ENCODE measurements at places on chromosomes 1 and 21.

DNA sequence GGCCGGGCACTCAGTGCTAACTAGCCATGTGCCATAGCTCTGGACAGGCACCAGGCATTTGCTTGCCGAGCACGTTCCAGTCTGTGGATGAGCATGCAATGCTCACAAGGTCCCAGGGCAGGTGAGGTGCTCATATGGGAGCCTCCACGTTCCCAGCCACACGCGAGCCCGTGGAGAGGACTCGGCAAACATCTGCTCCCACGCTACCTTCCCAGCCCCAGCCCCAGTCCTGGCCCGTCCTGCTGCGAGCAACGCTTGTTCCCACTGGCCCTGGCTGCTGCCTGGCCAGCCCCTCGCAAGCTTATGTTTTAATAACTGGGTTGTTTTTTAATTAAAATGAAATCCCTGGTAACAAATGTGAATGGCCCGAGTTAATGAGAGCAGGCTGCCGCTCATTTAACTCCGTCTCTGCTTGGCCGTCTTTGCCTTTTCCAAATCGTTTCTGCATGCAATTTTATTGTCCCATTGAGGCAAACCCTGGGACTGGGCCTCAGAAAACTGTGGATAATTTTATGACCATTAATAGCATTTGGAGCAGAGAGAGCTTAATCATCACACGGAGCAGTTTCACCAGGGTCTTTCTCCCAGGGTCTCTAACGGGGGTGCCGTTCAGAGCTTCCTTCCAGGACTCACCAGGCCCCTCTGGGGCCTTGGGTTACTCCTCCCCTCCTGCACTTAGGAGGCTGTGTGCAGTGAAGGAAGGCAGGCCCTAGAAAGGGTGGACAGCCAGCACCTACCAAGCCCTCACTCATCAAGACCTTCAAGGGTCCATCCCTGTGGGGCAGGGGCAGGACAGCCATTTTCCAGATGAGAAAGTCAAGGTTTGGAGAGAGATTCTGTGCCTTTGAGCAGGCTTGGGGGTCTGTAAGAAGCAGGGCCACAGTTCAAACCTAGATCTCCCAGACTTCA lies 136.8 kb downstream of the GLIS1 start:
- no peak for DNase-seq

- no peak for DNase-seq
Observed at GRCh38 chr1:8239039-8239305, 78.9 kb upstream of the SLC45A1 start.

GRCh38 chr1:224381880-224382548 lies 25.3 kb downstream of the CNIH4 start:
- DNase-seq = no peak

DNA sequence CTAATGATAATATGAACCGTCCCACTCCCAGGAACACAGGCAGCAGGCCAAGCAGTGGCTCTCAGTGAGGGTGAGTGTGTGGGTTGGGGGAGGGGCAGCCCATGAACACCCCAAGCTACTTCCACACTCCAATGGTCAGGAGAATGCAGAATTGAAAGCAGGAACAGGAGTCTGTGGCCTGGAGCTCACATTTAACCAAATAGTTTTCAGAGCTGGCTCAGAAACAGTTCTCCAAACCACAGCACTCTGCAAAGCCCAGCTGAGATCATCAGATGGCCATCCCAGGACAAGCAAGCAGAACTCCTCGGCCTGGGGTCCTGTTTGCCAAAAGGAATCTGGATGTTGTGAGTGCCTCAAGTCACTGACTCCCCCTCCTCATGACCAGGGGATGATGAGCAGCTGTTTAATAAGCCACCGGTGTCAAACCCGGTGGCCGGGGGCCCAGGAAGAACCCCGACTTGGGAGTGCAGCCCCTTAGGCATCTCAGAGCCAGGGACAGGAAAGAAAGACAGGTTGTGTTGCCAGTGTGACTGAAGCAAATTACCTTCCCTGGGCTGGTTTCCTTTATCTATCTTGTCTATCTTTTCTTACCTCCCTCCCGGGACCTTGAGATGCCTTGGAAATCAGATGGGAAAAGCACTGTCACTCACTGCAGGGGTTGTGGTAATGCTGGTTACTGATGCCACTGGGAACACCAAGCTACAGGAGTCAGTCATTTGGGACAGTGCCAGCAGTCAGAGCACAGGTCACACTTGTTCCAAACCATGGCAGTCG lies 20.4 kb downstream of the DEGS1 start:
- no peak for DNase-seq

- no peak for DNase-seq
Observed at GRCh38 chr1:53074313-53075154, 12.5 kb downstream of the PODN start.

DNA sequence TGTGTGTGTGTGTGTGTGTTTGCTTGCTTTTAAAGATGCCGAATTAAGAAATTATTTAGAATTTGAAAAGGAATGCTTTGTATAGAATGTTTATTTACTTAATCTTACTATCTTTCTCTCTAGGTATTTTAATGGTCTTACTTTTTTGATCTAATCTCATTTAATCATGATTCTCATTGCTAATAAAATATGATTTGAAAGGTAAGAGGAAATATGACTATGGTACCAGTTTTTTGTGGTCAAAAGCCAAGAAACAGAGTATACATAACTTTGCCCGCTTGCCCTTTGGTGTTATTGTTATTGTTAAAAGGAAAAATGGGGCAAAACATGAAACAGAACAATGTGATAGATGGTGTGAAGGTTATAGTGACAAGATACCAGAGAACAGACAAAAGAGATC lies 74.6 kb downstream of the RPS6KC1 start:
- no peak for DNase-seq

DNA sequence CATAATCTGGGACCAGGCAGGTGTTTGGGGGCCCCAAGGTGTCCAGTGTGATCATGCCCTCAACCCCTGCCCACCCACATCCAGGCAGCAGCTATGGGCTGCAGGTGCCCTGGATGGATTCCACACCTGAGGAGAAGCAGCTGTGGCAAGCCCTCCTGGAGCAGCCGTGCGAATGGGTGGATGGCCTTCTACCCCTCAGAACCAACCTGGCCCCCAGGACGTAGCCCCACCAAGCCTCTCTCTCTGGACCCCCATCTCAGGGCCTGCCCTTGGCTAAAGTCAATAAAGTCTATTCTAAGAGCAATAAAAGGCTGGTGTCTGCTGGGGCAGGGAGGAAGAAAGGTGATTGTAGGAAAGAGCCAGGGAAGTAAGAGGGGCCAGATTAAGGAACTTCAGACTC lies 11.8 kb downstream of the SYTL1 start:
- DNase-seq = no peak

DNA sequence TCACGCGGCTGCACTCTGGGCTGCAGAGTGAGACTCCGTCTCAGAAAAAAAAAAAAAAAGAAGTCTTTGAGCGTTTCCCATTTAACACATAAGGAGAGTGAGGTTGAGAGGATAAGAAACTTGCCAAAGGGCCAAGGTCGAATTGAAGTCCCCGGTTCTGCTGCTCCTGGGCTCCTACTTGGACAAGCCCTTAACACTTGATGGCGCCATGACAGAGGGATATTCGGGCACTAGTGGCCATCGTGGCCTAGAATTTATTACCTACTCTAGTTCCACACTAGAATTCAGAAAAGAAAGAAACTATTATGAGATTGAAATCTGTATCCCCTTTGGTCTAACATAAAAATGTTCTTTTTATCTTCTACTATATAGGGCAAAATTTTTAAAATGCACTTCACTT lies 65.7 kb upstream of the NEK2 start:
- no peak for DNase-seq

DNA sequence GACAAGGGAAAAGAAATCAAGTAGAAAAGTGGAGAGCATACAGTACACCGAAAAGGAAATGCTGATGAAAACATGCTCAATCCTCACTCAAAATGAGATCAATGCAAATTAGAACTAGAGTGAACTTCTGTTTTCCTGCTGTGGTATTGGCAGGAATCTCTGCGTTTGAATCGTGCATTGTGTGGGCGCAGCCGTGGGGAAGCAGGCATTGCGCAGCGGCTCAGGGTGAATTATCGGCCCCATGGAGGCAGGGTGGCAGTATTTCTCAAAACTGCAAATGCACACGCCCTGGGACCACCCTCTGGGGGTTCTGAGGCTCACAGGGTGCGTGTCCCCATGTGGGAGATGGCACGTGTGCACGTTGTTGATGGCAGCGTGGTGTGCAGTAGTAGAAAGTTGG lies 140.6 kb downstream of the PEX14 start:
- no peak for DNase-seq

DNA sequence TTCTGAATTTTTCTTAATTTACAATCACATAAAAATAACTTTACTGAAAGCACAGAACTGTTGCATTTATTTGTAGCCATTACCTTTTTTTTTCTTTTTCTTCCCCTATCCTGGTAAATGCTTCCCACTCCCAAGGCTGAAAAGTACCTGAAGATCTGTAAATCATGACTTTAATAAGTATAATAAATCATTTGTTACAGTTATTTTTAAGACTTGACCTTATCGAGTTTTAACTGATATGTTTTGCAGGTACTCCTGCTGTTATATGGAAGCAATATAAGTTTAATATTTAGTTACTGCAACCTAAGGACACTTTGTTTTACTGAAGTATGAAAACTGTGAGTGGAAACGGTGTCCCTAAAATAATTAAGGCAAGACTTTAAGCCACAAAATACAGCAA lies 142.6 kb downstream of the TTLL7 start:
- DNase-seq = no peak

All from GOT3 (cell line).